Large intestine (tissue), 12 donors: ENCODE measurements at places on chromosomes 16 and 17.

- H3K4me1 ChIP-seq = no peaks in the 10 kb centered on the region
- DNase-seq = no peak
- H3K36me3 ChIP-seq = peaks cover 4% of the 10 kb centered on the region
- H3K4me3 ChIP-seq = no peak overlapping the region
Observed at GRCh38 chr16:49826515-49826914, 29.4 kb downstream of the ZNF423 start.

DNA sequence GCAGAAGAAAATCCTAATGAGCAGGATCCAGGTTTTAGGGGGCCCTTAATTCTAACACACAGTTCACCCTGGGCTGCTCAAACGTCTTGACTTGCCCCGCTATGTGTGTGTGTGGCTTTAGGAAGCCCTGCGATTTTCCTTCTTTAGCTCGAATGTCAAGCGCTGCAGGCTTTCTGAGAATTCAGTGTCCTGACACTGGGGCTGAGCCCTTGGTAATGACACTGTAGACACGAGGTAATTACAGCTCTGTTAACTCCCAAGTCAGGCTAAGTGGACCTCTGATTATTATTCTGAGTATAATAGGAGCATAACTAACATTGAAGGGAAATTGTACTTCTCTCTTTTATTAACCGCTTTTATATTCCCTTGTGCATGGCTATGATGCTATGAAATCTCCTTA lies 202.1 kb downstream of the RBFOX1 start:
- H3K36me3 ChIP-seq = no peaks in the 10 kb centered on the region
- no peak for DNase-seq
- H3K4me3 ChIP-seq = no peak overlapping the region
- H3K27me3 ChIP-seq = no peaks in the 10 kb centered on the region
- no peaks in the 10 kb centered on the region for H3K4me1 ChIP-seq
- no peak overlapping the region for H3K27ac ChIP-seq

- H3K36me3 ChIP-seq = no peaks in the 10 kb centered on the region
- DNase-seq = no peak
- H3K27me3 ChIP-seq = no peaks in the 10 kb centered on the region
- no peak overlapping the region for H3K4me3 ChIP-seq
- no peak overlapping the region for H3K27ac ChIP-seq
Observed at GRCh38 chr16:62967163-62967562, 930.9 kb upstream of the CDH8 start.

DNA sequence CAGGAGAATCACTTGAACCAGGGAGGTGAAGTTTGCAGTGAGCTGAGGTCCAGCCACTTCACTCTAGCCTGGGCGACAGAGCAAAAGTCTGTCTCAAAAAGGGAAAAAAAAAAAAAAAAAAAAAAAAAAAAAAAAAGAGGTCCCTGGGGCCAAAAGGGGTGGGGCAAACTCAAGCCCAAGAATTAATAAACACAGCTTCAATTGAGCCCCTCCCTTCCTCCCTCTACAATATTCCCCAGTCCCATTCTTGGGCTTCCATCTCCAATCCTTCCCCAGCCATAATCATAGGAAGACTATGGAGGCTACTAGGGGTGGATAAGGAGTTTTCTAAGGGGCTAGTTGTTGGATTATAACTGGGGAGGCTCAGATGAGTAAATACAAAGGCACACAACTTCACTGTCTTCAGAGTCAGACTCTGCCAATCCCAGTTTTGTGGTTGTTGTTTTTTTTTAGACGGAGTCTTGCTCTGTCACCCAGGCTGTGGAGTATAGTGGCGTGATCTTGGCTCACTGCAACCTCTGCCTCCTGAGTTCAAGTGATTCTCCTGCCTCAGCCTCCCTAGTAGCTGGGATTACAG lies 9.5 kb downstream of the CAVIN1 start:
- no peaks in the 10 kb centered on the region for H3K36me3 ChIP-seq
- H3K27me3 ChIP-seq = no peaks in the 10 kb centered on the region
- no peak overlapping the region for H3K4me3 ChIP-seq
- H3K4me1 ChIP-seq = no peaks in the 10 kb centered on the region
- DNase-seq = no peak

DNA sequence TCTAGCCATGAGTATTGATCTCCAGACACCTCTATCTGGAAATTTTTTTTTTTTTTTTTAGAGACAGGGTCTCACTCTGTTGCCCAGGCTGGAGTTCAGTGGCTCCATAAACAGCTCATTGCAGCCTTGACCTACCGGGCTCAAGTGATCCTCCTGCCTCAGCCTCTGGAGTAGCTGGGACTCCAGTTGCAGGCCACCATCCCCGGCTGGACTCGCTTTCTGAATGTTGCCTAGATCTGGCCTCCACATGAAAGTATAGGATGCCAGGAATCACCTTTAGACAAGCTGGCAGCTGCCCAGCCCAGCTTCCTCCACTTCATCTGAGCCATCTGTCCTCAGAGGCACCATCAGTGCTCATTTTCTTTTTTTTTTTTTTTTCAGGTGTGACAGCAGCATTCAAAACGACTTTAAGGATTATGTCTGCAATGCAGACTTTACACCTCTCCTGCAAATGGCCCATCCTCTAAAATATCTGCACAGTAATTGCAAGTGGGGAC lies 6.4 kb upstream of the PRR14 start:
- H3K4me3 ChIP-seq = no peak overlapping the region
- H3K4me1 ChIP-seq = peaks cover under 1% of the 10 kb centered on the region
- no peaks in the 10 kb centered on the region for H3K36me3 ChIP-seq
- H3K27ac ChIP-seq = no peak overlapping the region
